Ureter (tissue), 1 donor: ENCODE measurements at places on chromosomes 13 and 19.

GRCh38 chr13:60343978-60344377, 53.0 kb upstream of the TDRD3 start:
- no peak for DNase-seq

GRCh38 chr13:110521296-110521680, 40.2 kb downstream of the RAB20 start:
- DNase-seq: no peak

DNA sequence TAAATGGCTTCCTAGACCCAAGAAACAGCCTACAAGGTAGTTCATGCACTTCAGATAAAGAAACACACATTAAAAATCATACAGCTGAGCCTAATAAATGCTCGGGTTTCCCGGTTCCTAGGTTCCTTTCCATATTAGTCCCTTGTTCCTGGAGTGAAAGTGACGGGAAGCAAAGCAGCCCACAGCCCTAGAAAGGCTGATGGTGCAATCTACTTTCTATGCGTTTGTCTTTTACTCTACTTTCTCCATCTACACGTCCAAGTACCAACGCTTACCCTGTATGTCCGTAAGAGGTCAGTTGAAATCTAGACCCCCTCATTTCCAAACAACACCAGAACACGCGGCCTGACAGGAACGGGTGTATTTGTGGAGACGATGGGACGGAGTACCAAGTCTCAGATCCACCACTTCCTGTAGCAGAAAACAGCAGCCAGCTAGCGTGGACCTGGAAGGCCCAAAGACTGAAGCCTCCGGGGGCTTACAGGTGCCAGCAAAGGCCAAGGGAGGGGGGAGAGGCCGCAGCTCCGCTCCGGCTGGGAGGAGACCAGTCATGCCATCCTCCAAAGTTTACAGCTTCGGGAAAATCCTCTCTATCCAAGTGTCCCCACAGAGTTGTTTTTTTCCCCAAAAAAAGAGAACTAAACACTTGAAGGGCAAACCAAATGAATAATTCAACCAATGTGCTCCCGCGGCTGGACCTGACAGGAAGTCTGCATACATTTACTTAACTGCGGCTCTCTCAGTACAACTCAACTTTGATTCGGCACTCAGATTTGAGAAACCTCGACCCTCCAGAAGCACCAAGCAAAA, 34.1 kb downstream of the STK24 start:
- DNase-seq: no peak

- DNase-seq: no peak
Observed at GRCh38 chr13:79631051-79631659, 150.2 kb downstream of the NDFIP2 start.

DNA sequence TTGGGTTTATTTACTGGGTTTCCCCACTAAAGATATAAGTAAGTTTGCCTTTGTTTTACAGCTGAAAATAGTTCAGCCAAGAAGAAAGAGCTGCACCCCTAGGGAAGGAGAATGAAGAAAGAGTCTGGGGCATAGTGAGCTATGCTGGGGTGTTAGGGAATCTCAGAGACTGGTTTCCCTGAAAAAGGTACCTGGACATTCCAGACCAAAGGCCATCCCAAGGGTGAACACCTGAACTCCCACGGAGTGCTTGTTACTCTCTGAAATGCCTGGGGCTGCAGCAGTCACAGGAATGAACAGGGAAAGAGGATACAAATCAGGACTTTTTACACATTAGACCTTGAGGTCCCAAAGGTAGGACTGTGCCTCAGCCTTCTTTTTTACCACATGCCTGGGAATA, 337.6 kb upstream of the SLC10A2 start:
- DNase-seq: no peak

GRCh38 chr13:78779608-78780007, 120.7 kb upstream of the OBI1 start:
- DNase-seq: no peak

DNA sequence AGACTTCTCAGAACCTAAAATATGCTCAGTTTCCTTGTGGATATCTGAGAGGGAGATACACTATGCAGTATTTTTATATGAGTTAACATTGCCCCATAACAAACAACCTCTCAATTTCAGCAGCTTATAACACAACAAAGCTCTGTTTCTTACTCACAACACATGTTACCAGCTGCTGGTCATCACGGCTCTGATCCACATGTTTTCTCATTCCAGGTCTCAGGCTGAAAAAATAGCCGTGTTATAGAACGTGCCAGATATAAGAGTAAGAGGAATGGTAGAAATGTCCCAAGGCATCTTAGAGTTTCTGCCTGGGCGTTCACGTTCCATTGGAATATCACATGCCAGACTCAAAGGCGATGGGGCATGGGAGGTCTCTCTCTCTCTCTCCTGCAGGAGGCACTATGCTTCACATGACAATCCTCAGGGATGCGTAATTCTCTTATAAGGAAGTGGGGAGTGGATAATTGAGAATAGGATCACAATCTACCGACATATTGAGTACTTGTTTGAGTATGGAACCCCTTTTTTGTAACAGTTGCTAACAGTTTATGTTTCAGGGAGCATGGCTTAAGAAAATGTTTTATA, 246.6 kb downstream of the NHLRC3 start:
- no peak for DNase-seq

DNA sequence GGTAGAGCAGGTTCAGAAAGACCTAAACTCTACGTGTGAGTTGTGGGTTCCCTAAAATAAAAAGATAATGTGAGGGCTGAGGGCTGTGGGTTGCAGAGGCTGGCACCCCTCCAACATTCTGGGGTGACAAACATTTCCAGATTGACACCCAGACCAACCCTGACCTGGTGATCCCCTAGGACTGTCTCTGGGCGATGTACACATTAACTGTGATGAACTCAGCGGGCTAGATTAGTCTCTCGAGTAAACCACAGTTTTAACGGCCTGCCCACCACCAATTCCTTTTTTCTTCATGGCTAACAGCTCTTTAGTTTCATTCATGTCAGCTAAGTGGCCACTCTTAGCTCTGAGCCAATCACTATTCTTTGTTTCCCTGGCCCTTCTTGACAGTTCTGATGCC, 24.8 kb downstream of the SIAH3 start:
- no peak for DNase-seq

DNA sequence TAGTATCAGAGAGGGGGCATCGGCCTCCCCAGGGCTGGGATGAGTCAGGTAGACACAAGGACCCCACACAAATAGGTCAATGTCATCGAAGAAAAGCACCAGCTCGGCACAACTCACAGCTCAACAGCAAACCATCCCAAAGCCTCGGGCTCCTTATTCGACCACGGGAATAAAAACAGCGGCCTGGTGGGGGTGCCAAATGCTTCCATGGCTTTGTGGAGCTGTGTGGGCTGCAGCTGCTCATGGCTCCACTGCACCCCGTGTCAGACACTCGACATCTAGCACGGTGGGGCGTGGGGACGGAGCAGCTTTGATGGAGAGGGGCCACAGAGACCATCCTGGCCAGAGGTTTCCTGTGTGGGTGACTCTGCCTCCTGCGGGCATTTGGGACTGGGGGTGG, 212.5 kb upstream of the SOX1 start:
- no peak for DNase-seq

- DNase-seq: no peak
Observed at GRCh38 chr13:108964606-108965005, 335.2 kb downstream of the MYO16 start.

- DNase-seq: no peak
Observed at GRCh38 chr19:57110592-57111328, 9.0 kb upstream of the USP29 start.

DNA sequence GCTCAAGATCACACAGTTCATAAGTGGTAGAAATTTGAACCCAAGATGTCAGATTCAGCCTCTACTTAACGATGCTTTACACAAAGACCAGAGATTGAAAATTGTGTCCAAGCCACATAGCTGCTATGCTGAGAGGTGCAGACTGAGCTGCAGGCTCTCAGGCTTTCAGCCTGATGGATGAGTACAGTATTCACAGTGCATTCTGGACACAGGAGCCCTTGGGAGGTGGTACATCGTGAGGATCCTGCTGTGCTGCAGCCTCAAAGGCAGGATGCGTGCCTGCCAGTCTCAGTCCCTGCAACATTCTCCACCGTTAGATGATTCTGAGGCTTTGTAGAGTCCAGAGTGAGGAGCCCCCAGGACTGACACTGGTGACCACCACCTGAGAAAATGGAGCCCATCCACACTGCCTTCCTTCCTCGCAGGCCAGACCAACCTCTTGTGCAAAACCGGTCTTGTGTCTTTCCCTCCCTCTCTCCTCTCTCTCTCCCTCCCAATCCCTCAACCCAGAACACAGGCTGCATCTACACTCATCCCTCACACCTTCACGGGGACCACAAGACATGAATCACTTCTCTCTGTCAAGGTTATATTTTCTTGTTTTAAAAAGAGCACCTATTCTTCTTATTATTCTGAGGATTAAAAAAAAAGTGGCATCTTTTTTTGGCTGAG, 203.4 kb upstream of the ZNF507 start:
- DNase-seq: no peak

DNA sequence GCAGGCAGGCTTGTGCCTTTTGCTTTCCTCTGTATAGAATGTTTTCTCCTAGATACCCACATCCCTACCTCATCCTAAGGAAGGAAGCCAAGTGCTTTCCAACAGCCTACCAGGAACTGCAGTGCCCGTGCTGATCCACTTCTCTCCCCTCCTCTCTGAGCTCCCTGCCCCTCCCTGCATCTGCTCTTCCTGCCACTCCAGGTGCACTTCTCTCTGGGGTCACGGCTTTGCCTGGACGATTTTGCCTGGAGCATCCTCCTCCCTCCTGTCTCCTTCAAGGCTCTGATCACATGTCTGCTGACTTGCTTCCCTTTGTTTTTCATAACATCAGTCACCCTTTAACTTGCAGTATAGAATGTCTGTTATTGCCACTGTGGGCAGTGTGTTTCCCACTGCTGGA, 34.7 kb upstream of the IRS2 start:
- no peak for DNase-seq

DNA sequence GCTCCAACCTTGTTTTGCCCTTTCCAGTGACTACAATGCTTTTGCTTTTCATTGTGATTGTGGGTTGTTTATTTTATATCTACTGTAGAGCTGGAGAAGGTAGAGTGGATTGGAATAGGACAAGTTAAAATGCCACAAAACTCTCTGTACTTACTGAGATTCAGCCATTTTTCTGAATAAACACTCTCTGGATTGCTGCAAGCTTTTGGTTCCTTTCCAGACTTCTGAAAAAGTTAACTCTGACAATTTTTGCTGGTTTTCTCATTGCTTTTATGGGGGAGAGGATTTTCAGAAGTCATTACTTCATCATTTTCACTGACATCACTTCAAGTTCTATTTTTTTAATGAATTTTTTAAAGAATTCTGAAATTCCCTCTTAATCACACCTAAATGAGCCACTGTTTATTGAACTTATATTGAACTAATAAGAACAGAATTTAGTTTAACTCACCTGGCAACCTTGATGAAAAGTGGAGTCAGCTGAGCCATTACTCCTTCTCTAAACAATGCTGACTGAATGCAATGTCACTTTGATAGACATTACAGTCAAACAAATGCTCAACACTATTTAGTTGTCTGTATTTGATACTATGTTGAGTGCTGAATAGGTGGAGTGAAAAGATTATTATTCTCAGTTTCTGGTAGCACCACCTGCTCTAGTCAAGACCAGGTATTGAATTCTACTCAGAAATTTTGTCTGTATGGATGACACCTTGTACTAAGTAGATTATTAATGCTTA, 303.5 kb downstream of the DLEU7 start:
- no peak for DNase-seq

GRCh38 chr19:43735957-43736356, 18.8 kb downstream of the SMG9 start:
- DNase-seq: no peak

DNA sequence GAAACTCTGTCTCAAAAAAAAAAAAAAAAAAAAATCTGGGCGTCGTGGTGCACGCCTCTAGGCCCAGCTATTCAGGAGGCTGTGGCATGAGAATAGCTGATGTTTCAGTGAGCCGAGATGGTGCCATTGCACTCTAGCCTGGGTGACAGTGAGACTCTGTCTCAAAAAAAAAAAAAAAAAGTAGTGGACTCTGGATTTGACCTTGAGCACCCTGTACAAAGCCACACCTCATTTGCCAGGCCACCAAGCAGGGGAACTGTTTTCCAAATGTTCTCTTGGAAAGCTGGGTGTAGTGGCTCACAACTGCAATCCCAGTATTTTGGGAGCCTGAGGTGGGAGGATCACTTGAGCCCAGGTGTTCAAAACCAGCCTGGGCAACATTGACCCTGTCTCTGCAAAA, 3.8 kb upstream of the ZNF555 start:
- DNase-seq: no peak

- DNase-seq: no peak
Observed at GRCh38 chr13:30804474-30804873, 69.1 kb downstream of the ALOX5AP start.

DNA sequence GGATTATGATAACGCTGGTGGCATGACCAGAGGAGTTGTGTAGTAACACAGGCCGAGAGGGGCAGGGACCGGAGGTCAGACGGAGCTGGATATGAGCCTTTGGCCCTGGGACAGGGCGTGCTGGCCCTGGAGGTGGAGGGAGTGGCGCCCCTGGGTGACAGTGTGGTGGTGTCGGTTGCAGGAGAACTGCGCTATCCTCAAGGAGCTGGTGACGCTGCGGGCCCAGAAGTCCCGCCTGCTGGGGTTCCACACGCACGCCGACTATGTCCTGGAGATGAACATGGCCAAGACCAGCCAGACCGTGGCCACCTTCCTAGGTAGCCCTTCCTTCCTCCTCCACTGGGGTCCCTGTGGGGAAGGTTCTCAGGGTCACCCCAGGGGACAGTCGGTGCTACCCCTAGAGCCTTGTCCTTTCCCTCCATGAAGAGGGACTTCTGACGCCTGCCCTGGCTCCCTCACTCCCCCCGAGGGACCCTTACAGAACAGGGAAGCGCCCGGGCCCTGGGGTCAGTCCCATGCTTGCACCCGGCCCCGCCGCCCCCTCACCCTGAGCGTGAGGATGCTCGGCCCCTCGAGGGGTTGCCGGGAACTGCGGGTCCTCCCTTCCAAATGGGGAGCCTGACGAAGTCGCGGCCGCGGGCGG, 12.8 kb upstream of the ZNF554 start:
- no peak for DNase-seq

DNA sequence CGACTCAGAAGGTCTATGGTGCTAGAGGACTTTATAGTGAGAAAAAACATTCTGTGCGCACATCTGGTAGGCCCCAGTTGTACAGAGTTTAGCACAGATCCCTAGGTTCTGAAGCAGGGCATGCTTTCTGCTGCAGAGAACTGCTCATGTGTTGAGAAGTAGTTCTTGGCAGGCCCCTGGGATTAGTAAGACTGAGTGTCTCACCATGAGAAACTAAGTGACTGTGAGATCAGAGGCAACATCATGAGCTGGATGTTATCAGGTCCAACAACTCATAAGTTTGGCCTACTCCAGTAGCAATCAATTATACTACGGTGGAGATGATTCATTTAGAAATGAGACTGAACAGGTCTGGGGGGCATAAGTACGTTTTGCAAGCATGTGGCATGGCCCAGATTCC, 507.4 kb upstream of the KLF12 start:
- no peak for DNase-seq

DNA sequence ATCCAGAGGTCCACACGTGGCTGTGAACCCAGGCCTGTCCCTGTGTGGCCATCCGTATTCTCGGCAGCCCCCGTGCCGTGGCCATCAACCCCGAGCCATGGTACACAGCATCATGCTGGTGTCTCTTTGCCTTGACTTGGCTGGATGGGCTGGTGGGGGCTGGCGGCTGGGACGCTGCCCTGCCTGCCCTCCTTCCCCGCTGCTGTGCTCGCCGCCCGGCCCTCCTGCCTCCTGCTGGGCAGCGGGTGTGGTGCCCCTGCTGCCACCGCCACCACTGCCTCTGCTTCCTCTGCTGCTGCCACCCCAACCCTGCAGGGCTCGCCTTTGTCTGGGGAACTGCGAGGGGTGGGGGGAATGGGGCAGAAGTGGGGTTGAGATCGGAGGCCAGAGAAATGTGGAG, 19.7 kb upstream of the EHD2 start:
- DNase-seq: no peak

GRCh38 chr13:114128348-114128623, 4.1 kb downstream of the RASA3 start:
- no peak for DNase-seq
